ENCODE measurements at places on chromosomes 5 and 9.

DNA sequence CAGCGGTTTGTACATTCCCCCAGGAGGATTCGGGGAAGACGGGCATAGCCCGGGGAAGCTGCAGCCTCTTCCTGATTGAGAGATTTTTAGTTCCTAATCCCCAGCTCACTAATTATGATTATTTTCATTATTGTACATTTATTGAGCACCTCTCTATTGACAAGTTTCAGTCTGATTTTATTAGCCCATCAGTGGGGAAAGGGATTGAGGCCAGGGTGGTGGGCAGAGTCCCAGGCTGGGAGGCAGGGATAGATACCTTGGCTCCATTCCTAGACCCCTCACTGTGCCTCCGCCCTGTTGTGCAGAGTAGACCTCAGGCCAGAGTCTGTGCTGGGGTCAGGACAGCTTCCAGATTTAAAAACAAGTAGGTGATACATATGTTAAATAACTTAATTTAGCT, 27.2 kb downstream of the TCOF1 start:
- no peak for DNase-seq

GRCh38 chr5:140642718-140643117, 3.5 kb downstream of the TMCO6 start:
- DNase-seq: no peak

GRCh38 chr5:158264264-158264663, 405.3 kb upstream of the CLINT1 start:
- no peak for DNase-seq

DNA sequence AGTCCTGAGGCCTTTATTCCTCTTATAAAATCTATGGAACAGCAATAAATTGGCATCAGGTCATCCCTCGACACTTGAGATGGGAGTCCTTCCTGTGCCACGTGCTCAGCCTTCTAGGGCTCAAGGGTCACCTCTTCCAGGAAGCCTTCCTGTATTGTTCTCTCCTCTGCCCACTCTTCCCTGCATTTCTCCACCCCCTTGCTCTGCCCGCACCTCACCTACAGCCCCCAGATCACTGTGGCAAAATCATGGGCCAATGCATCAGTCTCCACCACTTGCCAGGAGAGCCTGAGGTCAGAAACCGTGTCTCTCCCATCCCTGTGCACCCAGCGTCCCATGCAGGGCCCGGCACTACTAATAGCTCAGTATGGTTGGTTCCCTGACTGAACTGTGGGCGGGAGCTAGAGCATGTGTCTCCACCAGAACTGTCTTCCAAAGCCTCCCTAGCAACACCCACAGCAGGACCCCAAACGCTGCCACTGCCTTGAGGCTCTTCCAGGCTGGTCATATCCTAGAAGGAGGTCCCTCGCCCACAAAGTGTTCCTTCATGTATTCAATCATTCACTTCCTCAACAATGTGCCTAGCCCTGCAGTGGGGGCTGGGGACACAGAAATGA, 13.5 kb downstream of the DUSP1 start:
- no peak for DNase-seq

DNA sequence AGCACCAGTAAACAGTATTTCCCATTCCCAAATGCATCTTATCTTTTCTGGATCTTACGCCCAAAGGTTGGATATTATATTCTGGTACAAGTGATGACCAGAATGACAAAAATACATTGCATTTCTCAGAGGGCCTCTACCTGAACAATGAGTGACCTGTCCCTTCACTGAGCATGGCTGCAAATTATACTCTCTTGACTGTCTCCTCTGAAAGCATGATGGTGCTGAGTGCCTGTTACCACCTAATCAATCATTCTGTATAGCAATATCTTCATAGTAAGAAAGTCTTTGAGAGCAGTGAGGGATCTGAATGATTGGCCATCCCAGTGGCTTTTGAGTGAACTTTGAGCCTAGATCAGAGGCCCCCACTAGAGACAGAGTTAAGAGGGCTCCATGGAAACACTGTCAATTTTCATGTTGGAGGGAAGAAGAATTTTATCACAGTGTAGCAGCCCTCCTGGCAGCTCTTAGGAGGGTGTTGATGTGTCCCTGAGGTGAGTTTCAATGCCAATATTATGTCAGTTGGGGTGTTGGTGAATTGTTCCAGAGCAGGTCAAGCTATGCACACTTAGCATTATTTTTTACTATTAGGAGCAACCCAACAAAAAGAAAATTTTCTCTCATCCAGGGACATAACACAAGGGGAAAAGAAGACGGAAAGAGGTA, 171.7 kb downstream of the MARCHF11 start:
- no peak for DNase-seq

GRCh38 chr9:118209343-118209742, 505.1 kb downstream of the TLR4 start:
- DNase-seq: no peak

GRCh38 chr9:27572566-27572917, 739 bp downstream of the C9orf72 start:
- DNase-seq: peak; percentile 18

- DNase-seq: no peak
These were observed 17.4 kb upstream of the TMEM174 start for GRCh38 chr5:73155271-73156222.

- DNase-seq: no peak
These were observed 25.0 kb downstream of the SGTB start for GRCh38 chr5:65696892-65697291.
